ENCODE measurements at places on chromosomes 5 and 9.

DNA sequence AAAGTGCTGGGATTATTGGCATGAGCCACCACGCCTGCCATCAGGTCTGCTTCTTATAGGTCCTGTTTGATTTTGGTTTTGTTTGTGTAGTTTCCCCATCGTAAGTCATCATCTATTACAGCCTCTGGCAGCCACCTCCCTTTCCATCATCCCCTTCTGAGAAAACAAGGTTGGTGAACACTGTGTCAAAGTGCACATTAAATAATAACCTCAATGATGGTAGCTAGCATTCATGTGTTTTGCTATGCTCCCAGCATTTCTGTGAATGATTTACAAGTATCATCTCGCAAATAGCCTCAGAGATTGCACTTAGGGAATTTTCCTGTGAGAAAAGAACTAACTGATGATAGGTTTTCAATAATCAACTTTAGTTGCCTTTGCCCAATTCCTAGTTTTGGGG lies 9.9 kb downstream of the PRUNE2 start:
- no peak for DNase-seq

- peak; percentile 56 for DNase-seq
Observed at GRCh38 chr9:133534346-133535291, at the start of gene ADAMTSL2. ADAMTSL2 (plus strand) TSS chr9:133534704; CDS start chr9:133536713, 2,009 bp downstream.

DNA sequence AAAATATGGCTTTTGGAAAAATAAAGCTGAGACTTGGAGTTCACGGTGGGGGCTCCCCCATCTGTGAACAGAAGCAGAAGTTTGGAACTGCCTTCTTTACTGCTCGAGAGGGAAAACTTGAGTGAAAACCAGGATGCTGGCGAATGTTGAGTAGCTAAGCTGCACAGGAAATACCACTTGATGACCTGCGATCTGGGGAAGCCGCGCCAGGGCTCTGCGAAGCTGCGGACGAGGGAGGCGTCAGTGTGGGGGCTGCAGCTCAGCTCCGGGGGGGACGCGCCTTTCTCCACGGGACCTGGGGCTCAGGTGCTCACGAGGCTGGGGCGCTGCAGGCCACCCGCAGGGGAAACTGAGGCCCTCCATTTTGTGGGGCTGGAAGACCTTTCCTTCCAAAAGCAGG lies 62.3 kb downstream of the TENT4A start:
- DNase-seq: no peak

GRCh38 chr5:90932052-90932699 lies 373.6 kb downstream of the ADGRV1 start:
- peak; percentile 63 for DNase-seq
